ENCODE measurements at places on chromosomes 1 and 21.

DNA sequence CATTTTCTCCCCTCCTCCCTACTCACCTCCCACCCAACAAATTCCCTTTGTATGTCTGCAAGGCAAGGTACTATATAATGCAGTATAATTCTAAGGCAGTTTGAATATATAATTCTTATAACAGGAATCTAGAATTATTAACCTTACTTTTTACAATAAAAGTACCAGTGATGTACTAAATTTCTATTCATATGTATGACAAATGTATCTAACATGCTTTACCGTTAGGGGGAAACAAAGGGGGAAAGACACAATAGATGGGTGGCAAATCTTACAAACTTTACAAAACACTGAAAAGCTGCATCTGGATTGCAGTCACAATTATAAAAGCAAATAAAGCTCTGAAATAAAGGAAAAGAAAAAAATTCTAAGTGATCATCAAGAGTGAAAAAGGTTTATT lies 2.3 kb downstream of the PIK3R3 start:
- no peak for ATAC-seq

DNA sequence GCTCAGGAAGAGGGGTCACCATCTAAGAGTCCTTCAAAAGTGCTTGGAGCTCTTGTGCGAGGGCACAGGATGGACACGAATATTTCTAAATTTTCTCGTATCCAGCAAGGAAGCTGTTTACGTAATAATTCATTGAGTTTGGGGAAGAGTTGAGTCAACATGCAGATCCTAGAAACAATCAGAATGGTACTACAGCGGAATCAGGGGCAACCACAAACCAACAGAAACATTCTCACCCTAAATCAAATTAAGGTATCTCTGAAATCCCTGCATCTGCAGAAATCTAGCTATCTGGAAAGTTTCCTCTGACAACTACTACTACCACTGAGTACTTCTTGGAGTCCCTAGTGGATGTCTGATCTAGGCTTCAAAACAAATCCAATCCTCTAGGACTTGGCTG lies 352.4 kb downstream of the LTN1 start:
- ATAC-seq, result no peak

GRCh38 chr1:231931846-231932454 lies 305.4 kb downstream of the DISC1 start:
- ATAC-seq, result no peak

GRCh38 chr1:221201773-221202172 lies 322.5 kb downstream of the HLX start:
- no peak for ATAC-seq

DNA sequence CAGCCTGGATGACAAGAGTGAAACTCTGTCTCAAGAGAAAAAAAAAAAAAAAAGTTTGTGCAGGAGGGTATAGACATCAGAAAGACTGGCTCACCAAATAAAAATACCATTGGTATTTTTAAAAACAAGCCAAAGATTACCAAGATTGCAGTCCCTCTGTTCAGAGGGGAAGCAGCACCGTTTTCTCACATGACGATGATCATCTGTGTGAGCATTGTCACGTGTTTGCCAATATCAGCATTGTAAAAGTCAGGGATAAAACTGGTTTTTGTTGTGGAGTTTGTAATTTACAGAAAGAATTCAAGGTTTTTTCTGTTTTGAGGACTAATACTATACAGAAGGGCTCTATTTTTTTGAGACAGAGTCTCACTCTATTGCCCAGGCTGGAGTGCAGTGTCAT lies 26.5 kb downstream of the ZNF362 start:
- ATAC-seq, result no peak

DNA sequence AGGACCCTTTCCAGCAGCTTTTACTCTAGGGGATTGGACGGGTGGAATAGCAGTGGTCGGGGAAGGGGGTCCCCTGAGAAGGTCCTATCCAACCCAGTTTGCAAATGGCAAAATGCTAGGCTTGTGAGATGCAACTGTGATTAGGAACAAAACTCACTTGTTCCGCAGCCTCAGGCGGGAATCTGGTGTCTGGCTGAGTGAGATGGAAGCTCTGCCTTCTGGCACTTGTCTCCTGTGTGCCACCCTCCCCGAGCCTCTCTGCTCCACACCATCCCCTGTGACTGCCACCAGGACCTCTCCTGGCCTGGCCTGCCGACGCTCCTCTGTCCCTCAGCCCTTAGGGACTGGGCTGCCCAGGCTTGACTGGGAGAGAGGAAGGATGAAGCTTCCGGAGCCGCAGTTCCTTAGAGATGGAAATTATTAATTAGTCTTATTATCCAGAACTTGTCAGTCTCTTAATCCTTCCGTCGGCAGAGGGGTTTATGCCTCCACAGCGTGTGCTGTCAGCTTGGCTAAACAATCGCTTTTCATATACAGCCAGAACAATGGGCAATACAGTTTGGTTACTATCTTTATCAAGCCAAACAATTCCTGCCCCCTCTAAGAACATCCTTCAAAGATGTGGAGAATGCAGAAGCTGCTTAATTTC lies 292.8 kb upstream of the VAMP3 start:
- ATAC-seq, result no peak

DNA sequence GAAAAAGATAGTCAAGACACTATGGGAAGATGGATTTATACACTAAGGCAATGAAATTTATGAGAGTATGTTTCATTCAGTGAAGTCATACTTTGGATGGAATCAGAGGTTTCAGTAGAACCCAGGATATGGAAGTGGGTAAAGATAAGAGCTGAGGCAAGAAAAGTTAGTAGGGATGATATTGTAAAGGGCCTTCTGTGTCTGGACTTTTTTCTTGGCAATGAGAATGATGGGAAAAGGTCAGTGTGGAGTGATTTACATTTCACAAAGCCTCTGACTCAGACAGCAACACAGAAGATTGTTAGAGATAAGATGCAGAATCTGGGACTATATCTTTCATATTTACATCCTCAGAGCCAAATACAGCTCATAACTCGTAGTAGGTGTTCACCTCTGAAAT lies 32.1 kb downstream of the SH3BGR start:
- no peak for ATAC-seq

DNA sequence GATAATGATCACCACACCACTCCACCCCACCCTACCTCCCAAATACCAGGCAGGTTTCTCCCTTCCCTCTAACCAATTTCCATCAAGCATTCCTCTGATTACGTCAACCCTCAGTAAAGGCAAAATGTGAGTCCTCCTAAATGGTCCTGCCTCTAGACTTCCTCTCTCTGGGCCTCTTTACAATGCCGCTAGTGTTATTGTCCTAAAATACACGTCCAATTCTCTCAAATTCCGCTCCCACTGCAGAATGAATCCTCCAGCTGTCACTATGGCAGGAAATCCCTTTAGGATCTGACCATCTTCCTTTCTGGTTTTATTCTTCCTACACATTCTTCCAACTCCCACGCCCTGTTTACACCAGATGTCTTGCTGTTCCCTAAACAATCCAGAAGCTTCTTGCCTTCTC lies 68.7 kb downstream of the DEGS1 start:
- no peak for ATAC-seq

GRCh38 chr1:43367026-43367903 lies 546 bp downstream of the ELOVL1 start:
- peak; percentile 76 for ATAC-seq

DNA sequence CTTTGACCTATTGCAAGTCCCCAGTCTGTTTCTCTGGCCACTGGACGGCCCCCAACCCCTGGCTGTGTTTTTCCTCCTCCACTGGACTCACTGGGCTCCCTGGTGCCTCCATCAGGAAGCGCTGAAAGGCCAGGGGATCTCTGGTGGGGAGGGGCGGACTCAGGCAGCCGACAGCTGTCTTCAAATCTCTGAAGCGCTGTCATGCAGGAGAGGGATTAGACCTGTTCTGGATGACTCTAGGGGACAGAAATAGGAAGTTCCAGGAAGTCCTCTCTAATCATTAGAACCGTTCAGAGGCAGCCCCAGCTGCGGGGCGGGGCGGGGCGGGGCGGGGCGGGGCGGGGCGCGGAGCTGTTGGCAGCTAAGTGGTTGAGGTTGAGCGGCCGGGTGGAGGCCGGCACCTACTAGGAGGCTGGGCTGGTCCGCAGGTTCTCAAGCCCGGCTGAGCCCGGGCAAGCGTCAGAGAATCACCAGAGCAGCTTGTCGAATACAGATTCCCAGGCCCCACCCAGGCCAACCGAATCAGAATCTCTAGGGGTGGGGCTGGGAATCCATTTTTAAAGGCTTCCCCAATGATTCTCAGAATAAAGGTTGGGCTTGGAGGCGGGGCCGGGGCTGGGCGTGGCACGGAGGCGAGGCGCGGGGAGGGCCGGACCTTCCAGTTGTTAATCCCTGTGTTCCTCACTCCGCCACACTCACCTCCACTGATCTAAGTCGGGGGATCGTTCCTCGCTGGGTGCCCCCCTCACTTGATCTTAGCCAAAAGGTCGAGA lies 11.4 kb upstream of the PHLDA3 start:
- ATAC-seq, result peak; percentile 83

GRCh38 chr1:84078108-84078841 lies 65.8 kb upstream of the PRKACB start:
- ATAC-seq, result no peak

DNA sequence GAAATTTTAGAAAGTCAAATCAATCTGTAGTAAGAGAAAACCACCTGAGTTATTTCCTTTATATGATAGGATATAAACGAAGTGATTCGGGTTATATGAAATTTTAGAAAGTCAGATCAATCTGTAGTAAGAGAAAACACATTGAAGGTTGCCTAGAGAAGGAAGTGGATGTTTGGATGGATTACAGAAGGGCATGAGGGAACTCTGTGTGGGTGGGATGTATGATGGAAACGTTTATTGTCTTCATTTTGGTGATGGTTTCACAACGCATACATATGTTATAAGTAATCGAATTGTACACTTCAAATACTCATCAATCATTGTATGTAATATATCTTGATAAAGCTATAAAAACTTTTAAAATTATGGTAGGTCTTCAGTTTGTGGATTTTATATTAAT lies 5.1 kb downstream of the CR1 start:
- no peak for ATAC-seq

DNA sequence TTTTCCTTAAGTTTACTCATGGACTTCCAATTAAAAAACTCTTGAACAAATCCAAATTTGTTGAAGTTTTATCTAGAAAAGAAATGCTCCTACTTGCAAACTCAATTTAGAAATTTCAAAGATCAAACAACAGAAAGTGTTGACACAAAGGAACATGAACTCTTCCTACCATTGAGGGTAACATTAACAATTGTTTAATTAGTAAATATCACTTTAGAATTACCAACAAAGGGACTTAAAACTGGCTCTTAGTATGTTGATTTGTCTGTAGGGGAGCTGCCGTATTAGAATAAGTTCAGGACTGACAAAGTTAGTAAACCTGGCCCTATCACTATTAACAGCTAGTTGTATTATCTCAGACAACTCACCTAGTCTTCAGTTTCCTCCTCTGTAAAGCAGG lies 57.9 kb downstream of the CCDC18 start:
- ATAC-seq, result no peak

DNA sequence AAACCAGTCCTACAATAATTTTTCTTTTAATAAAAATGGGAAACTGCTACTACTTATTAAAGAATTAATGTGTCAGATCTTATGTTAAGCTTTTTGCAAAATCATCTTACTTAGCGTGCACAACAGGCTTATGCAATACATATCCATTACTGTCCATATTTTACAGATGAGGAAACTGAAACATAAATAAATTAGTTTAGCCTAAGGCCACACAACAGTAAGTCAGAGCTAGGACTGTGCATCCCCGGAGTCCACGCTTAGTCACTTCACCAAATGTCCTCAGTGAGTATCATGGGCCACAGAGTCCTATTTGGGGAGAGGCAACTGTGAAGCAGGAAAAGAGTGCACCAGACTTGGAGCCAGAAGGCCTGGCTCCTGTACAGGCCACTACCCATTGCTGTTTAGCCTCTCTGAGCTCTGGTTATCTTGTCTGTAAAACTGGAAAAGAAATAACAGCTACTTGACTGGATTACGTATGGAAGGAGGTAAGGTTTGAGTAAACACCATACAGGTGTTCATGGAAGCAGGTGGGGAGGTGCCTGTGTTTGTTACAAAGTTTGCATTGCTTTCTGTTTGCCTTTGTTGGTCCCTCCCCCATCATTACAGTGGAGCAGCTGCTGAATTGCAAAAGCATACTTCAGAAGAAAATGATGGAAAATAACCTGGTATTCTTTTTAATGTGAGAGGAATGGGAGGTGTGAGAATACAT lies 192.8 kb downstream of the FCRL5 start:
- ATAC-seq, result no peak

DNA sequence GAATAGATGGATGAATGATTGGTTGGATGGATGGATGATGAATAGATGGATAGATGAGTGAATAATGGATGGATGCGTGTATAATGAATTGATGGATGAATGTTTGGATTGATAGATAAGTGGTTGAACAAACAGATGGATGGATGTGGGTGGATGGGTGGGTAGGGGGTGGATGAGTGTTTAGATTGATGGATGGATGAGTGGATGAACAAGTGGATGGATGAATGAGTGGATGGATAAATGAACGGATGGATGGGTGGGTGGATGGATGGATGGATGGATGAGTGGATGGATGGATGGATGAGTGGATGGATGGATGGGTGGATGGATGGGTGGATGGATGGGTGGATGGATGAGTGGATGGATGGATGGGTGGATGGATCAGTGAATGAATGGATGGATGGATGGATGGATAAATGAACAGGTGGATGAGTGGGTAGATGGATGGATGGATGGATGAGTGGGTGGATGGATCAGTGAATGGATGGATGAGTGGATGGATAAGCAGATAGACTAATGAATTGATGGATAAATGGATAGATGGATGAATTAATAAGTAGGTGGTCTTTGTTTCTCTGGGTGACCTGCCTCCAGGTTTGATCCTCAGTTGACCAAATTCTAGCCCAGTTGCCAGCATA lies 64.3 kb downstream of the SPSB1 start:
- ATAC-seq, result no peak

GRCh38 chr1:117008656-117009055 lies 7.1 kb downstream of the CD101 start:
- no peak for ATAC-seq

DNA sequence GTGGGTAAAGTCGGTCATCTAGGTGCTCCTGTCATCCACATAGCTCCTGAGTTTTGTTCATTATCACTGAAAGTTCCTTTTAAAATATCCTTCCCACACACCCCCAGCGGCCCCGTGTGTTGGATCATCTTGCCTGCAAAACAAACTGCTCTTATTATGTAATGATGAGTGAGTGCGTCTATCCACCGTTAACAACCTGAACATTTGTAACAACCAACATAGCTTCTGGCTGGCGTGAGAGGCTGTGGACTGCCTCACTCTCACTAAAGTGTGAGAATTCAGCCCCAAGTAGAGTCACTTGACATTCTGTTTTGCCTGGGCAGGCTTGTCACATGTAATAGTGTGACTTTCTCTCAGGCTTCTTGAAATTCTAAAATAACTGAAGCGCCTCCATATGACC lies 14.5 kb upstream of the KCNA2 start:
- ATAC-seq, result no peak

Measured in esophagus mucosa (tissue), 1 donor.